ENCODE measurements at places on chromosomes 4 and X.
A peak's percentile ranks its signal among the peaks of the same experiment; 100 is the strongest.

- no peak for DNase-seq
Measured at GRCh38 chr4:25870081-25870480, 7.3 kb upstream of the SEL1L3 start.

GRCh38 chrX:129540722-129541184 lies 694 bp downstream of the OCRL start:
- DNase-seq: peak; percentile 28

- DNase-seq: no peak
Measured at GRCh38 chr4:126265888-126266287, 951.1 kb downstream of the FAT4 start.

- no peak for DNase-seq
Measured at GRCh38 chrX:119479845-119480244, 11.6 kb downstream of the SLC25A5 start.

DNA sequence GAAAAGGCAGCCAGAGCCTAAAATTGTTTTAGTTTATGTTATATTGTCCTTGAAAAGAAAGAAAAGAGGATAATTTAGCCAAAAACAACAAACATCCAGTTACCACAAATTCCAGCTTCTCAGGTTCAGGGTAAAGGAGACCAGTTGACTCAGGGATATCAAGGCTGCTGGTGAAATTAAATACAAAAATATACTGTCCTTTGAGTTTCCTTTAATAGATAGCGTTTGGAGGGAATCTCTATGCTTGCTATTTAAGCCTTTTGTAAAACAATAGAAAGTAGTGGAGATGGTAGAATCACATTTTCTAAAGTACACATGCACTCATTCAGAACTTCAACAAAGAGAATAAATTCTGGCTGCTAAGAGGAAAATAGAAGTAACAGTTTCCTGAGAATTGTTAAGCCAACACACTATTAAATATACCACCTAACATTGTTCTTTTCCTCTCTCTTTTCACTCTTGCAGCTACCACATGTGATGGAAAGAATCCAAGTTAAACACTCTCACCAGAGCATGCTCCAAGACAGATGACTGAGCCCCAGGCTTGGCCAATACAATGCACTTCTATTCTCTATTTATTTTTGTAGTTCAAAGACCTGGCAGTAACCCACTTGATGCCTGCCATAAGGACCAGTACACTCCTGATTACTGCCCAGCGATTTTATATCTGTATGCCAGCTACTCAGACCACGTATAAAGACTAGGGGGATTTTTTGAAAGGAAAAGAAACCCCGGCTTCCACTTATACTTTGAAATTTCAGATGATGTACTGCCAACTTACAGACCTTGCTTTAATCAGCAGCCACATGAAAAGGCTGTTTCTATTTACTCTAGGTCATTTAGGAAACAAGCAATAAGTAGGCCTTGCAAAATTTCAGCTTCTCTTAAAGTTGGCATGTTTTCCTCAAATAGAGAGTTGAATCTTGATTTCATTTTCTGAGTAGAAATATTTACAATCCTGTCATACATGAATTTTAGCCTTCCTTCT lies 756.9 kb downstream of the FAT4 start:
- no peak for DNase-seq

- no peak for DNase-seq
Measured at GRCh38 chr4:30901461-30902451, 181.6 kb downstream of the PCDH7 start.

- DNase-seq: no peak
Measured at GRCh38 chr4:183571350-183571941, 66.6 kb downstream of the ING2 start.

DNA sequence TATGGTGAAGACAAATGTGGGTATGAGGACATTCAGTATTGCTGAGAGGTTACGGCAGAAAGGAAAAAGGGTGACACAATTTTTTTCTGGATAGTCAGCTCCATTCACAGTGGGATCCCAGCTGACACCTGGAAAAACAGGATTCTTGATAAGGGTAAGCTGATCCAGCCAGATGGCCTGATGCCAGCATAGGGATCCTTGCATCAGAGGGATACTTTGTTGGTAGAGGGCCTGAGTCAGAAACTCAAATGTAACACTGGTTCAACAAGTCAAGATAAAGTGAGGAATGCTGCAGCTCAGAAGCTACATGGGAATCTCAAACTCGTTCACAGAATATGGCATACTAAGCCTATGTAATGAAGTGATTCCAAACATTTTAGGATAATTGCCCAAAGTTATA lies 726.7 kb downstream of the C4orf33 start:
- no peak for DNase-seq

GRCh38 chr4:128424527-128425497 lies 137.2 kb upstream of the PGRMC2 start:
- DNase-seq: peak; percentile 62

GRCh38 chrX:68146054-68146453 lies 287.2 kb downstream of the OPHN1 start:
- peak; percentile 3 for DNase-seq

DNA sequence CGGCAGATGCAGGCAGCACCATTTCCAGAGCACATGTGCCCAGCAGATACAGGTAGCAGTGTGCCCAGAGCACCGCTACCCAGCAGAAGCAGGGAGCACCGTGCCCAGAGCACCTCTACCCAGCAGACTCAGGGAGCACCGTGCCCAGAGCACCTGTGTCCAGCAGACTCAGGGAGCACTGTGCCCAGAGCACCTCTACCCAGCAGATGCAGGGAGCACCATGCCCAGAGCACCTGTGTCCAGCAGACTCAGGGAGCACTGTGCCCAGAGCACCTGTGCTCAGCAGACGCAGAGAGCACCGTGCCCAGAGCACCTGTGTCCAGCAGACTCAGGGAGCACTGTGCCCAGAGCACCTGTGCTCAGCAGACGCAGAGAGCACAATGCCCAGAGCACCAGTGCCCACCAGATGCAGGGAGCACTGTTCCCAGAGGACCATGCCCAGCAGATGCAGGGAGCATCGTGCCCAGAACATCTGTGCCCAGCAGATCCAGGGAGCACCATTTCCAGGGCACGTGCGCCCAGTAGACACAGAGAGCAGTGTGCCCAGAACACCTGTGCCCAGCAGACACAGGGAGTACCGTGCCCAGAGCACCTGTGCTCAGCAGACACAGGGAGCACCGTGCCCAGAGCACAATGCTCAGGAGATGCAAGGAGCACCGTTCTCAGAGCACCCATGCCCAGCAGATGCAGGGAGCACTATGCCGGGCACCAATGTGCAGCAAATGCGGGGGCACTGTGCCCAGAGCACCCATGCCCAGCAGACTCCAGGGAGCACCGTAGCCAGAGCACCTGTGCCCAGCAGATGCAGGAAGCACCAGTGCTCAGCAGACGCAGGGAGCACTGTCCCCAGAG lies 236.4 kb downstream of the DHRSX start:
- DNase-seq: no peak

DNA sequence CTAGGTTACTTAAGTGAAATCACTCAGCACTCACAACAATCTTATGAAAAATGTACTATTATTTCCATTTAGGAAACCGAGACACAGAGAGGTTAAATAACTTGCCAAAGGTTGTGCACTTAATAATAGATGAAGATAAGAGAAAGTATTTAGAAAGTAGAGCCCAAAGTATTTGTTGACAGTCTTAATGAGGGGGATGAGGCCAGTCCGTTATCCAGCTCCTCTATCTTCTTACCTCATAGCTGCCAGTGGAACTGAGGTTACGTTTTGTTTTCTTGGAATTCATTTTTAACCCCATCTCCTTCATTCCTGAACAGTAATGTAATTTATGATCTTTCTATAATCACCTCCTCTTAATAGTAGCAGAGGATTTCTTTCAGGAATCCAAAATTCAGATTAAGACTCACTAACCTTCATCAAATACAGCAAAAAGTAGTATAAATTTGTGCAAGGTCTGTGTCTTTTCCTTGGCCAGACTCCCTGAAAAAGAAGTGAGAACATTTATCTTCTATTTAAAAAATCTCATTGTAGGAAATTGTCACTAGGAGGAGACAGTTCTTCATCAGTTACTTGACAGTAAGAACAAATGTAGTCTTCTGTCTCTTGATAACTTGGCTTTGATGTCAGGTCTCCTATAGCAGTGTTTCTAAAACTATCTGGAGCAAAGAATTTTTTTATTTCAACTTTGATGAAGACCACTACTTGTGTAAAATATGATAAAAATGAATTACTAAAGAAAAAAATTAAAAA lies 35.5 kb downstream of the F8 start:
- no peak for DNase-seq

DNA sequence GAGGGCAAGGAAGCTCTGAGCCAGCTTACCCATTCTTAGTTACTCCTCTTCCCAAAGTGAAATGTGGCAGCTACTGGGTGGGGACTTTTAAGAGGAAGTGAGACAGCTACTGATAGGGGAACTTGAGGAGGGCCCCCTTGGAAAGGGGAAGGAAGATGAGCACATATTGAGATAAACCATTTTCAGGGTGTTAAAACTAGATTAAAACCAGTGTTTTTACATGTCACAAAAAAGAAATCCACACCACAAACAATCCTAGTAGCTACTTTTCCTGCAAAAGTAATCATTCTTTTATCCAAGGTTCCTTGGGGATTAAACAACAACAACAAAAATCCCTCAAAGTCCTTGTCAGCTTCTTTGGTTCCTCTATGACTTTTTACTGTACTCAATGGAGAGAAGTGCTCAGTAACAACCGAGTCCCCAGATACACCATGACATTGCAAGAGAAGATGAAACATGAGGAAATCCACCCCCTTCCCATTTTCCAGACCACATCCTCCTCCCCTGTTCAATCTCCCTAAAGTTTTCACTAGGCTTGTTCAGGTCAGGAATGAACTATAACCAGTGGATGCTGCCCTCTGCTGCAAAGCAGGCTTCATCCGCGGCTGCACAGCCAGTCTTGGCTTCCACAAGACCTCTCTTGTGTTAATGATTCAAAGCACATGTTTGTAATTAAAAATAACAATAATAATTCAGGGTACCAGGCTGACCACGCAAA lies 113.5 kb upstream of the TMEM164 start:
- peak; percentile 86 for DNase-seq

DNA sequence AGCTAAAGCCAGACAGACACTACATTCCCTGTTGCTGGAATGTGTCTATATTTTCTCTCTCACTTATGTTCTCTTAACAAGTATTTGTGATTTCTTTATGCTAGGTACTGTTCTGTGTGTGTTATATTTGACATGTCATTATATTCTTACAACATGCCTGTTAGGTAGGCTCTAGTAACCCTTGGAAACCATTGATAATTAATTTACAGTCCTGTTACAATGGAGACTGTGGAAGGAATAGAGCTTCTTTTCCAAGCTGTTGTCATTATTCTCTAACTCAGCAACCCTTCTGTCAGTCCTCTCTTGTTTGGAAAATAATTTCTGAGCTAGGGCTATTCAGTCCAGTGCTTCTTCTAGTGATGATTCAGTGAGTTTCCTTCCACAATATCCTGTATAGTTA lies 419.1 kb upstream of the BOD1L1 start:
- DNase-seq: no peak

DNA sequence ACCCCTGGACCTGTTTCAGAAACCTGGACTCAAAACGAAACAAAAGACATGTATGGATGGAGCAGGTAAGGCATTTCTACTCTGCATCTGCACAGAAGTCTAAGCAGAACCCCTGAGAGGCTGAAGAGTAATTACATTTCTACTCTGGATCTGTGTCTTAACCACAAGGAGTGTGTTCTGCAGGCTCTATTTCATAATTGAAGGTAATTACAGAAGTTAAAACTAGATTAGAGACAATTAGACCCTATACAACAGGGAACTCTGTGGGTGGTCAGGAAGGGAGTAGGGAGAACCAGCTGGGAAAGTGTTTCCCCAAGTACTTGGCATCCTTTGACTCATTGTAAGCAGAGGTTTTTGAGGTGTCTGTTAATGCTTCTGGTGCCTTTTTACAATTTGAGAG lies 69.8 kb downstream of the IGSF1 start:
- DNase-seq: no peak

DNA sequence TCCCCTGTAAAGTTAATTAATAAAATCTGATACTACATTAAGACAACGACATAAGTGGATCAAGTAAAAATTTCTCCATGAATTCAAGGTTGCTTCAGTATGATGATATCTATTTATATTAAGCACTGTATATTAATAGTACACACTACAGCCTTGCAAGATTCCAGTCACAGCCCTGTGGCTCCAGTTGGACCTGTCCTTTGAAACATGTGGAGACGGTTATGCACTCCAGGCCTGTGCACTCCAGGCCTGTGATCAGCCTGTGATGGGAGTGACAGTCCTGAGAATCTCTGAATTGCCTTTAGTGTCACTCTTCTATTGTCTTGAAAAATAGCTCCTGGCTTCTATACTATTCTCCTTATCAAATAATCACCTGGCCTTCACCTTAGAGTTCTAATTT lies 981.1 kb upstream of the AGA start:
- DNase-seq: no peak

- no peak for DNase-seq
Measured at GRCh38 chr4:17327591-17327990, 184.3 kb downstream of the QDPR start.

DNA sequence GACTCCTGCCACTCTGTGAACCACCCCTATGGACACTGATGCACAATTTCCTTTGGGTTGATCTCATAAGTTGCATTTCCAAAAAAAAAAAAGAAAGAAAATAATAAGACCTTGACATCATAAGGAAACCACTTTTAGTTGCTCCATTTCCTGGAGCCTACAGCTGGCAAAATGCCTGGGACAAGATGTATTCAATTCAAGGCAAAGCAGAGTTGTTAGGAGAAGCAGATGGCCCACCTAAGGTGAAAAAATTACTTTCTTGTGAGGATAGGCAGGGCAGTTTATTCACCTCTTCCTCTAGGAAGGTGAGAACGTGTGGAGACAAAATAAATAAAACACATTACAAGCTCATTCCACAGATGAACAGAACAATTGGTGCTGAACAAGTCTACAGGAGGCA lies 14.1 kb upstream of the SCRG1 start:
- DNase-seq: peak; percentile 43

DNA sequence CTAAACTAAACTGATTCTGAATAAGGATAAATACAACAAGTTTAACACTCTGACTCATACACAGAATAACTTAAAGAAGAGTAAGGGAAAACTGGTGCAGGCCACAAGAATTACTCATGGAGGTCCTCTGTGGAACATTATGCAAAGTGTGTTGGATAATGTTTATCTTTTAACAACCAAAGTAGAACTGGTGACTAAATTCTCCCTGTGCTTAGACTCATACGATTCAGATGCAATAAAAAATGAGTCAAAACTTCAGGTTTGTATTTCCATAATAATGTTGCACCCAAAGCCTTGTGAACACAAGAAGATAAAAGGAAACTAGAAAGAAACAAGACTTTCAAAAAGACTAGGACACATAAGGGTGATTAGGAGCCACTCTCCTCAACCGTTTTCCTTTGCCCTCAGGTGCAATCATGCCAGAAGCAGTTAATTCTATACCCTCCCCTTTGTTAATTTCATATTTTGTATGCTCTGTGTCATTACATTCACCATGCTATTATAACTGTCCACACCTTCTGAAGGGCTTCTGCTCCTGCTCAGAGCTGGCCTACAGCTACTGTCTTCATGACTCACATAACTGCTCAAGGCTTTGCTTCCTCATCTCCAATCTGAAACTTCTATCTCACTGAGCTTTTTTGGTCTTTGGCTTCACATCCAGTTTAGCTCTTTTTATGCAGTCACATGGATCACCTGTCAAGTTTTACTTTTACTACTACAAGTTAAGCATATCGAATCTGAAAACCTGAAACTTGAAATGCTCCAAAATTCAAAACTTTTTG lies 60.2 kb downstream of the KCNIP4 start:
- no peak for DNase-seq

GRCh38 chr4:8214136-8214535 lies 15.0 kb downstream of the SH3TC1 start:
- DNase-seq: no peak

- DNase-seq: no peak
Measured at GRCh38 chr4:153112041-153112441, 92.2 kb upstream of the TRIM2 start.

GRCh38 chr4:24764345-24764744 lies 31.0 kb upstream of the SOD3 start:
- DNase-seq: peak; percentile 27

- DNase-seq: no peak
Measured at GRCh38 chr4:69717778-69718177, 42.6 kb downstream of the SULT1B1 start.
